ENCODE measurements at places on chromosomes 16 and 17. TPM values are rescaled to one million over a fixed set of nuclear protein-coding genes. Genes with fewer than 3 reads are reported as not detected.

CD300E gene
- total RNA-seq, result not detected

NAGS gene
- 0.74 TPM for total RNA-seq

DNA sequence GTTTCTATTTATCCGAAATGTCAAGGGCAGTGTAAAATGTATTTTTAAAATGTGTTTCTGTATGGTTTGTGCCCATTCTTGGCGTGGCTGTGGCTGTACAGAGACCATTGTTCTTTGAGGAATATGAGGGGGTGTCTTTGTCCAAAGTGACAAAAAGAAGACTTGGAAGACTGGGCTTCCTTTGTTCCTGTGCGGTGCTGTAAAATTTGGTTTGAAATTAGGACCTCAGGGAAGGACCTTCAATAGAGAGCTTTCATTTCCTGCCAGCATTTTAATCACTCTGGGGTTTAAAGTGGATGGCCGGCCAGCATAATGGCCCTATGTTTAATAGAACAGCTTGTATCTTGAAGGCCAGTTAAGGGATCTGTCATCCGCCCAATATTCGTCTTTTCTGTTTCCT, 190.1 kb upstream of the TBX2 start:
- no peak for DNase-seq

DNA sequence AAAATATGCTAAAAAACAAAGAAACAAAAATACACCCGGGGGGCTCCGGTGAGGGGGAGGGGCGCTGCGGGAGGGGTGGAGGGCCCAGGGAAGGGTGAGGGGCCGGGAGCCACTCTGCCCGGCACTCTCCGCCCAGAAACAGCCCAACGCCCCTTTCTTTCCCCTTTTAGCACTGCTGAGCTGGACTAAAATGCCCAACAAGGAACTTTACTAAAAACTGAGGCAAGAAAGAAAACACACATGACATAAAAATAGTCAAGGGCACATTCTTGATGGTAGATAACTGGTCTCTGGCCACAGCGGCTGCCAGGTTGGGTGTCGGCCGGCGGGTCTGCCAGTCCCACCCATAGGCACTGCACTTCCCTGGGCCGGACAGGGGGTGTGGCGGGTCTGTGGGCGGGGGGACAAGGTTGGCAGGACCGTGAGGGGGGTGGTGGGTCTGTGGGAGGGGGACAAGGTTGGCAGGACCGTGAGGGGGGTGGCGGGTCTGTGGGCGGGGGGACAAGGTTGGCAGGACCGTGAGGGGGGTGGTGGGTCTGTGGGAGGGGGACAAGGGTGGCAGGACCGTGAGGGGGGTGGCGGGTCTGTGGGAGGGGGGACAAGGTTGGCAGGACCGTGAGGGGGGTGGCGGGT, 20.9 kb downstream of the METRNL start:
- no peak for DNase-seq

GRCh38 chr17:57187391-57187790, 68.9 kb upstream of the MSI2 start:
- DNase-seq, result no peak

Data from CD8-positive, alpha-beta memory T cell (primary cell).